Muscle of back (tissue), 13 donors: ENCODE measurements at places on chromosomes 5 and 9.

- peak; percentile 94 for DNase-seq
These were observed 226.6 kb downstream of the SNX18 start for GRCh38 chr5:54743997-54744788.

- no peak for DNase-seq
These were observed 1.4 kb upstream of the JAK2 start for GRCh38 chr9:4983601-4984165.

GRCh38 chr9:83068414-83068813 is 5.5 kb upstream of the RASEF start:
- no peak for DNase-seq

GRCh38 chr5:149760854-149761187 is 30.7 kb downstream of the PPARGC1B start:
- DNase-seq = no peak

DNA sequence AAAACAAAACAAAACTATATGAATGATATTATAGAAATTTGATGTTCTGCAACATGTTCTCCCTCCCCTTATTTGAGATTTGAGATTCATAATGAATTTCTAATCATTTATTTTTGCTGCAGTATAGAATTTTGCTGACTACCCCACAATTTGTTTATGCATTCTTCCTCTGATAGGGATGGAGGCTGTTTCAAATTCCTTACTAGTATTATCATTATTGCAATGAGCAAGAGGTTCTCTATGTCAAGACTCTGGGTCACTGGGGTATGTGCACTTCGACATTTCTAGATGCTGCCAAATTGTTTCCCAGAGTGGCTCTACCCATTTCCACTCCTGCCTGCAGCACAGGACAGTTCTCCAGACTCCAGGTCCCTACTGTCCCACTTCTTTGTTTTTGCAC is 54.9 kb upstream of the DAB2IP start:
- no peak for DNase-seq

GRCh38 chr9:3508078-3508431 is 17.7 kb downstream of the RFX3 start:
- DNase-seq = no peak

GRCh38 chr5:108857905-108858304 is 110.2 kb downstream of the FER start:
- no peak for DNase-seq

DNA sequence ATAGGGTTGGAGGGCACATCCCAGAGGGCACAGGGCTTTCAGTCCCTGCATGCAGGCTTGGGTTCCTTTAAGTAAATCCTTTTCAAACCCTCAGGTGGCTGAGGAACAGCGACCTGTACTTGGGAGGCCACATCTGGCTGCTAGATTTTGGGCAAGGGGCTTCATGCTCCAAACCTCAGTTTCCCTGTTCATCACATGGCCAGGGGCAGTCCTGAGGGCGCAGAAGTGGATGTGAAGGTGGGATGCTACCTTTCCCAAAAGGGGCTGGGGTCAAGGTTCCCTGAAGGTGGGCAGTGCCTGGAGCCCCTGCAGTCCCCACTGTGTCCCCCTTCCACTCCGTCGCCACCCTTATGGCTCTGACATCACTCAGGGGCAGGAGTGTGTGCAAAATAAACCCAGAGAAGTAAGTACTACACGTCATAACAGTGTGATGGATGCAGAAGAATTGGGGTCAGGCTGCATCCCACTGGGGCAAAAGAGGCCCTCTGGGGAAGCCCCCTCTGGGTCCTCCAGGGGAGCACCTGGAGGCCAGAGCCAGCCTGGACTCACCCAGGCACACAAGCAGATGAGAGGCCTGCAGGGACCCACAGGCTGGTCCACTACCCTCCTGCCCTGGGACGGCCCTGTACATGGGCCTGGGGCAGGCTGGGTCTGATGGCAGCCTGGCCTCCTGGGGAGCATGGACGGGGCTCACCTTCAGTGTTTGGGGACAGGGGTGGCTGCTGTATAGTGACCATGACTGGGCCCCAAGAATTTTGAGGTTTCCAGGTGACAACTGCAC is 1.9 kb upstream of the CARD19 start:
- DNase-seq = no peak

DNA sequence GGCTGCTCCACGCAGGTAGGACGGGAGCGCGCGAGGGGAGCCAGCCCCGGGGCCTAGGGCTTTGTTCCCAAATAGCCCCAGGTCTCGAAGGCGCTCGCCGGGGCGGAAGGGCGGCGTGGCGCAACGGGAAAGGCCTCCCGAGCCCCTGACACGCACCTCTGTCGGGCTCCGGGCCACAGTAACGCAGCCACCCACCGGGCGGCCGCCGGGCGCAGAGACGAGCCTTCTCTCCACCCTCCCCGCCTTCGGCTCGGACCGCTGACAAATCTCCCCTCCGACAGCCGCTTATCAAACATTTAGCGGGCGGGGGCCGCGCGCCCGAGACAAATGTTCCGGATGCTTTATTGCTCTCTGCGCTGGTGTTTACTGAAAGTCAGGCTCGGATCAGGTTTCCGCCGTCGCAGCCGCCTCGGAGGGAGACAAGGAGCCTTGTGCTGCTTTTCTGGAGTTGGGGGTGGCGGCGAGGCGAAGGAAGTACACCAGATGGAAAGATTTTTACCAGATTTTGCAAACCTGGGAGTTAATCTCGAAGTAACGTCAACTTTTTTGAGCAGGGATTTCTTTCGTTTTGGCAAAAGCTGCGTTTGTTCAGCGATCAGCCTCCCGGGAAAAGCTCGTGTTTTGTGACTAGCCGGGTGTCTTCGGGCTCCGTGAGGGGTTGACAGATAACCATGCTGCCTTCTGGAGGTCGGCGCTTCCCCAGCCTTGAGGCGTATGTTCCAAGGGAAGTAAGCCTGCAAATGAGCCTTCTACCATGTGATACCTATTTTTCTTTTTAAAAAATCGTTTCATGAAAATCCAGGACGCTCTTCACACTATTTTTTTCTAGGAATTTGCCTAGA is 950 bp downstream of the RGMB start:
- peak; percentile 78 for DNase-seq

DNA sequence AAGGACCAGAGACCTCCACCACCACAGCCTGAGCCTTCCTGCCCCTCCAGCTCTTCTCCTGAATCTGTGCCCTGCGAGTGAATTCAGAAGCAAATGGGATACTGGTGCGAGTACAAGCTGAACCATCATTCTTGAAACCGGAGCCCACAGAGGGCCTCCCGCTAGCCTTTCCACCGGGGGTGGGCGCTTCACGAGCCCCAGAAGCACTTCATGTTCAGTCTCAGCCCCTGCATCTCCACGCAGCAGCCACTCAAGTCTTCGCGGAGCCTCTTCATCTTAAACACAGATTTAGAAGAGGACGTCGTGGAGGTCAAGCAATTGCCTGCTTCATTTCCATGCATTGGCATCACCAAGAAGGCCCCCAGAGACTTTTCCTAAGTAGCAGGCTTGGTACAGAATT is 26.0 kb upstream of the OLFM1 start:
- no peak for DNase-seq

DNA sequence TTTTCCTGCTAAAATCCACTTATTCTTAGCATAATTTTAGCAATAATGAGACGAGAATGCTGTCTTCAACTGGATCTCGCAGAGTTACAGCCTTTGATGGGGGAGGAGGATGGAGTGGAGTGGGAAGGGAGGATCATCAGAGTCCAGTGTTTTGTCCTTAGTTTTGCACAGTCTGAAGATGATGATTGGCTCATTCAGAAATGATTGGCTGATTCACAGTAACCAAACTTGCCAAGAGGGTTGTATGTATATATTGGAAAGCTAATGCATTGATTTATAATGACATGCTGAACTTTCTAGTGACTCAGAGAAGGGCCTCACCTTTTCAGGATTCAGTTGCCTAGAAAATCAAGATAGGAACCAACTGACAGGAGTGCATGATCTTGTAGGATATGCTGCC is 448.0 kb downstream of the CCDC171 start:
- no peak for DNase-seq

- no peak for DNase-seq
These were observed 88.7 kb downstream of the UGCG start for GRCh38 chr9:111985315-111985714.

DNA sequence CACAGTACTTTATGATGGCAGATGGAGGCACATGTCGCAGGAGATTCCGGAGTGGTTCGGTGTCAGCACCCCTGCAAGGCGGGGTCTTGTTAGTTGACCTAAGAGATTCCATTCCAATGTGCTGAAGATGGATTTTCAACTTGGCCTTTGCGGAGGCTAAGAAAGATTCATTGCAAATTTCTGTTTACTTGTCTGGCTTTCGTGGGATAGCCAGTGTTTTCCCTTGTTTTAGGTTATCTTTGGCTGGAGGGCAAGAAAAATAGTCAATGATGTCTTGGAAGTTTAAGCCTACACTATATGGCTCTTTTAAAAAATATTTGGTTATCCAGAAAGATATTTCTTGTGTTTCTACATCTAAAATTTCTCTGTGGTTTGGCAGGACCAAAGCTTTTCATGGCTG is 123.6 kb upstream of the PTCH1 start:
- DNase-seq = no peak

- no peak for DNase-seq
These were observed 121.8 kb downstream of the CAAP1 start for GRCh38 chr9:26770821-26771220.

GRCh38 chr9:132908635-132909034 is 29.9 kb downstream of the SPACA9 start:
- DNase-seq = no peak

DNA sequence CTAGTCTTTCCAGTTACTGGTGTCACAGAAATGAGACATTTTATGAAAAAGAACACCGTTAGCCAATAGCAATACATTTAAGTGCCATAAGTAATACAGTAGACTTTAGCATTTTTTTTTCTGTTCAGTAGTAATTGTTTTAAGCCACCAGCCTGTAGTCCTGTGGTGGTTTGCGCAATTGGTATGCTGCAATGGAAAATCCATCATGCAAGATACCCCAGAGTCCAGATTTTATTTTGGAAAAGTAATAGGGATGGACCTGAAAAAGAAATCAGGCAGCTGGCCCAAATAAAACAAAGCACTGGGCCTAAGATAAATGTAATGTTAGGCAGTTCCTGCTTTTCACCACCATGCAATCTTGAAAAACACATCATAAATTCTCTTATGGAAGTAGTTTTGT is 94.6 kb upstream of the RASGRF2 start:
- peak; percentile 12 for DNase-seq

GRCh38 chr9:123745451-123745850 is 184.5 kb downstream of the DENND1A start:
- no peak for DNase-seq

DNA sequence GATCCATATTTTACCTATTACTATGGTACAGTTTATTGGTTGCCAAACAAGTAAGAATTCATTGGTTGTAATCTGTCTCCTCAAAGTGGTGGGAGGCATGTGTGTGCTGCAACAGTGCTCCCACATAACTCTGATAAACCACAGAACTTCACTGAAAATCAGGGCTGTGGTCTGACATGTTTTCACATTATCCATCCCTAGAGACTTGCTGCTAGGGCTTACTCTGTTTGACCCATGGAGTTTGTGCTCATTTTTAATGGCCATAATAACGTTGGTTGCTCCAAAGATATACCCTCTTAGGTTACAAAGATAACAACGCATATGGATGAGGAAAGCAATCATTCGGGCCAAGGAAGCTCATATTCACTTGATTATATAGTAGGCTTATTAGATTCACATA is 37.0 kb downstream of the HACD4 start:
- no peak for DNase-seq
